ENCODE measurements at places on chromosomes 12 and 14. TPM values are rescaled to one million over a fixed set of nuclear protein-coding genes. Genes with fewer than 3 reads are reported as not detected.

DNA sequence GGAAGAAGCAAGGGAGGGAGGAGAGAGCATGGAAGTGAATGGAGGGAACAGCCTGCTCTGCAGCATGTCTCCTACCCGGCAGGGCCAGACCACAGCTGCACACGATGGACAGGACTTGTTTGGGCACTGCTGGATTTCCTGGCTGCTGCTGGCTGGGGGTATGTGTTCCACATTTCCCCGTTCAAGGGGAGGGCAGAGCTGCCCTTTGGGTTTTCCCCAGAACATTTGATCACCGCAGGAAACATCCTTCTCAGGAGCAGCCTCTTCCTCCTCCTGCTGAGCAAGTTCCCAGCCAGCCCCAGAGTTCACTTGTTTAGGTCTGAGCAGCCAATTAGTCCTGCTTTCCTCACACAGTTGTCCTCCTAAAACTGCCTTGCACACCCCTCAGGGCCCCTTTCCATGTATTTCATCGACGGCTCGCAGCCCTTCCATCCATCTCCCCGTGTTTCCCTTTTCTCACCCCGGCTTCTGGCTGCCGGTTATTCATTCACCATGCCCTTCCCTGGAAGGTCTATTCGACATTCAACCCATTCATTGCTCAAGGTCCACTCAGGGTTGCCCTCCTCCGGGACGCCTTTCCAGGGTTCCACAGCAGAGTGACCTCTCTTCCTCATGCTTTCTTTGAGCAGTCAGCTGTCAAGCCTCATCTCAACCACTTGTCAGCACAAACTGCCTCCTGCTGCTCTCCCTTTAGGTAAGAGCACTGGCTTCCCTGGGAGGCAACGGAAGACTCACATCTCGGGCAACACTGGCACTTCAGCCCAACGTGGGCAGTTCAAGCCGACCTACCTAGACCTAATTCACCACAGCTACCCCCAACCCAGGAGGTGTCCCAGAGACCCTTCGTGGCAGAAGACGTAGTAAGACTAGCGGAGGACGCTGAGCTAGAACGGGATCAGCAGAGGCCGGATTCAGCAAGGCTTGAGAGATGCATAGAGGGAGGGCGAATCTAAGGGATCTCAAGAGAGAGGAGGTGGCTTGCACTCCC, 20.1 kb upstream of the ANO2 start:
- no peak overlapping the region for H3K4me3 ChIP-seq
- H3K36me3 ChIP-seq = no peaks in the 10 kb centered on the region
- no peak overlapping the region for H3K27ac ChIP-seq
- H3K4me1 ChIP-seq = no peaks in the 10 kb centered on the region
- peaks cover 10% of the 10 kb centered on the region for H3K27me3 ChIP-seq
- DNase-seq = no peak

DNA sequence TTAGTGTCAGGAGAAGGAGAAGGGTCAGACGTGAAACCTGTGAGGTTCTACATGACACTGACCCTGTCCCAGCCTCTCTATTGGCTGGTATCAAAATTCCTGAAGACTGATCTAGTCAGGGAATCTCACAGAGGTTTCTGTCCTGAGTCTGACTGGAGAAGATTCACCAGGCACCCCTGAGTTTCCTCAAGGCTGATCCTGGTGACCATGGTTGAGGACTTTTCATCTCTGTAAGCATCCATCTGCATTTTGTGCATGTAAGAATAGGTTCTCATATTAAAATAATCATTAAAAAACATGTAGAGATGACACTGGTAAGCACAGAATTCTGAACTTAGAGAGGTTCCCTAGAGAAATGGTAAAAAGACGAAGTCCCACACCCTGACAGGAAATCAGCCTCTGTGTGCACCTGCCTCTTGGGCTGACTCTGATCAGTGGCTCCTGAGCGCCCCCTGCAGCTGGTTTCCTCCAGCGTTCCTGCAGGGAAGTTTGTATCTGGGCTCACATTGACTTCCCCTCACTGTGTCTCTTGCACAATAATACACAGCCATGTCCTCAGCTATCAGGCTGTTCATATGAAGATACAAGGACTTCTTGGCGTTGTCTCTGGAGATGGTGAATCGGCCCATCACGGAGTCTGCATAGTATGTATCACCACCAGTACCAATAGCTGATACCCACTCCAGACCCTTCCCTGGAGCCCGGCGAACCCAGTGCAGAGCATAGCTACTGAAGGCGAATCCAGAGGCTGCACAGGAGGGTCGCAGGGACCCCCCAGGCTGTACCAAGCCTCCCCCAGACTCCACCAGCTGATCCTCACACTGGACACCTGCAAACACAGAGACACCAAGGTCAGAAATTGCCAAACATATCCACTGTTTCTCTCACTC, 991.9 kb downstream of the TMEM121 start:
- H3K27ac ChIP-seq = no peak overlapping the region
- H3K4me3 ChIP-seq = no peak overlapping the region
- no peaks in the 10 kb centered on the region for H3K36me3 ChIP-seq
- H3K27me3 ChIP-seq = peaks cover 20% of the 10 kb centered on the region
- peak; percentile 88 for DNase-seq

GRCh38 chr12:22209422-22209821, 125.1 kb downstream of the ST8SIA1 start:
- no peaks in the 10 kb centered on the region for H3K27me3 ChIP-seq
- H3K4me1 ChIP-seq = no peaks in the 10 kb centered on the region
- no peak for DNase-seq
- H3K36me3 ChIP-seq = peaks cover 3% of the 10 kb centered on the region

DNA sequence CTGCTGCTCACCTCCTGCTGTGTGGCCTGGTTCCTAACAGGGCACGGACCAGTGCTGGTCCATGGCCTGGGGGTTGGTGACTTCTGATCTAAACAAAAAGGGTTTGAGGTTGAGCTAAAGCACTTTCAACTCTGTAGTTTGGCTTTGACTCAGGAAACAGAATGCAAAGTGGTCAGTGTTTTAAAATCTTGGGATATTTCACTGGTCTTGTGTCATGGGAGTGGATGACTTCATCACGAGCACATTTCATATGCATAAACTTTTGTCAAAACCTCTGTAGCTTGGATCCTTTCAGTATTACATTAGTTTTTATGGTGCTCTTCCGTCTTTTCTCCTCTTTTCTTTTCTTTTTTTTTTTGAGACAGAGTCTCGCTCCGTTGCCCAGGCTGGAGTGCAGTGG, 25.6 kb downstream of the FAM161B start:
- H3K27me3 ChIP-seq = no peaks in the 10 kb centered on the region
- H3K27ac ChIP-seq = peak overlapping the region; percentile 27
- no peaks in the 10 kb centered on the region for H3K4me1 ChIP-seq
- no peak overlapping the region for H3K4me3 ChIP-seq

DNA sequence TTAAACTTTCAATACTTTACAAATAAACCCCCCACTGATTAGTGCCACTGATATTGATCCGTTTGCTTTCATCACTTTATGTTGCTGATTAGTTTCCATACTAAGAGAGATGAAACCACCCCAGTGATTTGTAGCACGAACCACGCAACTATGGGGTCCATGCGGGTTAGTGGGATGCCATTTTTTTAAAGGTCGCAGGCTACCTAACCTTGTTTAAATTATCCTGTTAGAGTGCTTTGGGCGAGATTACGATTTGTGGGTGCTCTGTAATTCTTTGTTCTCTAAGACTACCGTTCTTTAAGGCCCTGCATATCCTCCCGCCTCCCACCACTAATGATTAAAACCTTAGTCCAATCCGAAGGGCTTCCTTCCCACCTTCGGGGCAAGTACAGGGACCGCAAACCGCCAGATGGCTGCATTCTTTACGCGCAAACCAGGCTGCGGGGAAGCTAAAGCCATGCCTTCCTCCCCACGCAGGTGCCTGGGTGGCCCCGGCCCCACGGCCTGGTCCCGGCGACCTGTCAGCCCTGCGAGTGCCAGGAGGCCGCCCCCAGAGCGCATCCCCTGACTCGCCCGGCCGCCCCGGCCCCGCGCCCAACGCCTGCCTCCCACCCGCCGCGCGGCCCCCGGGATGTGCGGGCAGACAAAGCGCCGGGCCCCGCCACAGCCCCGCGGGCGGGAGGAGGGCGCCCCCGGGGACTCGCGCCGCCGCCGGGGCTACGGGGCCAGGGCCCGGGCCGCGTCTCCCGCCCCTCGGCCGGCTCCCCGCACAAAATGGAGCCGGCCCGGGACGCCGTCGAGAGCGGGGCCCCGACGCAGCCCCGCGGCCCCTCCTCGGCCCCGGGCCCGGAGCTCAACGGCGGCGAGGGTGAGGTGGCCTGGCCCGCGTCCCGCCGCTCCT, 759 bp downstream of the NFYB start:
- peaks cover under 1% of the 10 kb centered on the region for H3K27me3 ChIP-seq
- peak; percentile 56 for DNase-seq
- peak overlapping the region; percentile 85 for H3K4me3 ChIP-seq
- H3K36me3 ChIP-seq = peaks cover 1% of the 10 kb centered on the region
- peaks cover 28% of the 10 kb centered on the region for H3K4me1 ChIP-seq

GRCh38 chr12:125528281-125528680, 463.0 kb downstream of the AACS start:
- no peak for DNase-seq
- H3K36me3 ChIP-seq = peaks cover 1% of the 10 kb centered on the region
- H3K27me3 ChIP-seq = no peaks in the 10 kb centered on the region
- no peak overlapping the region for H3K4me3 ChIP-seq
- H3K4me1 ChIP-seq = no peaks in the 10 kb centered on the region

GRCh38 chr12:2009623-2010022, 5.4 kb upstream of the DCP1B start:
- no peak overlapping the region for H3K4me3 ChIP-seq
- no peak for DNase-seq
- H3K27me3 ChIP-seq = no peaks in the 10 kb centered on the region
- H3K36me3 ChIP-seq = no peaks in the 10 kb centered on the region

DNA sequence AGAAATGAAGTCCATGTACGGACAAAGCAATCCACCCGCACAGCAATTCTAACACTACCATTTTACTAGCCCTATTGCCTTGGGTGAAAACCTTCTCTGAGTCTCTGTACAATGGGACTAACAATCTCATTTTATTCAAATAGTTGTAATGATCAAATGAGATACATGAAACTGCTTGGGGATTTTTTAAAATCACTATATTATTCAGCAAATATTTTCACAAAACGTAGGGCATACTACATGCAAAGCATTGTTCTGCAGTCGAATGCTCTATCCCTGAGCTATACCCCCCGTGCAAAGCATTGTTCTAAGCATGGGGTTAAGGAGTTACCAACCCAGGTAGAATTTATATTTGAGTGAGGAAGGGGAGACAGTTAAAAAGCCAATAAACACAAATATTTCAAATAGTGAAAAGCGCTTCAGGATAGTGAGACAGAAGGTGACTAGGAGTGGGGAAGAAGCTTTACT, 554 bp upstream of the ATF7 start:
- peaks cover 1% of the 10 kb centered on the region for H3K36me3 ChIP-seq
- peak overlapping the region; percentile 99 for H3K27ac ChIP-seq
- peaks cover 37% of the 10 kb centered on the region for H3K4me1 ChIP-seq
- peak overlapping the region; percentile 100 for H3K4me3 ChIP-seq
- no peak for DNase-seq

Gene MYF5
- not detected for total RNA-seq

Gene ADGRD1
- 2.0 TPM for total RNA-seq
